ENCODE measurements at places on chromosomes 6 and 20. TPM values are rescaled to one million over a fixed set of nuclear protein-coding genes. Genes with fewer than 3 reads are reported as not detected.

HMGCLL1 gene
- total RNA-seq, result 0.69 TPM

ACTL10 gene
- total RNA-seq, result 4.2 TPM

NCR2 gene
- not detected for total RNA-seq

BMP6 gene
- 0.69 TPM for total RNA-seq

FITM2 gene
- 4.5 TPM for total RNA-seq

PHACTR1 gene
- 3.9 TPM for total RNA-seq

TEAD3 gene
- total RNA-seq, result 3.6 TPM

NRSN1 gene
- total RNA-seq, result 0.15 TPM

ZHX3 gene
- 25.0 TPM for total RNA-seq

PDCD2 gene
- total RNA-seq, result 100 TPM

HTR1E gene
- total RNA-seq, result 0.15 TPM

PNLDC1 gene
- total RNA-seq, result not detected

EDN1 gene
- total RNA-seq, result 77.8 TPM

IMPG1 gene
- 0.30 TPM for total RNA-seq

RAMACL gene
- 0.75 TPM for total RNA-seq

BPIFA1 gene
- total RNA-seq, result not detected

KIF25 gene
- total RNA-seq, result 0.05 TPM

ZBTB46 gene
- 5.4 TPM for total RNA-seq

SLC22A1 gene
- total RNA-seq, result 0.50 TPM

SEMG1 gene
- total RNA-seq, result not detected

CTCFL gene
- total RNA-seq, result not detected

TMEM74B gene
- 0.17 TPM for total RNA-seq

PAK5 gene
- total RNA-seq, result not detected

FERMT1 gene
- total RNA-seq, result 16.7 TPM

C6orf58 gene
- 1.0 TPM for total RNA-seq

FAM120B gene
- 12.0 TPM for total RNA-seq

KHDC1L gene
- total RNA-seq, result not detected

THBD gene
- total RNA-seq, result 0.99 TPM

PHACTR3 gene
- total RNA-seq, result 1.6 TPM

TMEM244 gene
- total RNA-seq, result not detected

FAM184A gene
- 0.99 TPM for total RNA-seq

WFDC5 gene
- not detected for total RNA-seq

PLA2G7 gene
- total RNA-seq, result 0.10 TPM

TFAP2A gene
- 2.3 TPM for total RNA-seq

CALHM6 gene
- 3.1 TPM for total RNA-seq

PBOV1 gene
- total RNA-seq, result not detected

TMEM170B gene
- 1.1 TPM for total RNA-seq

GRM4 gene
- total RNA-seq, result 0.05 TPM

Measured in renal cortical epithelial cell (primary cell).